Bladder microvascular endothelial cell (primary cell): ENCODE measurements at places on chromosomes 2 and 18. TPM values are rescaled to one million over a fixed set of nuclear protein-coding genes. Genes with fewer than 3 reads are reported as not detected.

Gene C2orf66
- 0.06 TPM in 1 of 2 replicates, not detected in the other for total RNA-seq

Gene CD302
- total RNA-seq = 4.2 and 11.6 TPM in 2 replicates

Gene POTEE
- total RNA-seq = 0.16 and 0.63 TPM in 2 replicates

Gene SPDYA
- 0.32 and 1.3 TPM in 2 replicates for total RNA-seq

Gene DCC
- total RNA-seq = 0.06 TPM in 1 of 2 replicates, not detected in the other

Gene CACNB4
- under 0.01 and 0.38 TPM in 2 replicates for total RNA-seq

Gene DTNA
- total RNA-seq = 0.81 and 10.7 TPM in 2 replicates

Gene SLC20A1
- 40.6 and 64.7 TPM in 2 replicates for total RNA-seq

Gene MAP3K19
- not detected in 2 replicates for total RNA-seq

Gene TRIP12
- 216 and 498 TPM in 2 replicates for total RNA-seq

Gene ZNF519
- total RNA-seq = 1.8 and 4.2 TPM in 2 replicates

Gene ZNF397
- 3.9 and 12.3 TPM in 2 replicates for total RNA-seq

Gene UGT1A9
- total RNA-seq = not detected in 2 replicates

Gene NRBP1
- total RNA-seq = 87.1 and 120 TPM in 2 replicates

Gene PLGLB2
- total RNA-seq = 0.65 and 2.4 TPM in 2 replicates

Gene RFX8
- 0.49 and 0.50 TPM in 2 replicates for total RNA-seq

Gene COL3A1
- 5.0 and 22.5 TPM in 2 replicates for total RNA-seq

Gene MALL
- 23.1 and 47.9 TPM in 2 replicates for total RNA-seq

Gene FABP1
- not detected in 2 replicates for total RNA-seq

Gene CFAP53
- 0.16 and 0.31 TPM in 2 replicates for total RNA-seq

Gene ADAM23
- total RNA-seq = 1.1 and 3.2 TPM in 2 replicates

Gene TUBA4B
- not detected in 2 replicates for total RNA-seq

Gene UCN
- total RNA-seq = 0.44 and 0.49 TPM in 2 replicates
